ENCODE measurements at places on chromosomes 2 and 18.
A peak's percentile ranks its signal among the peaks of the same experiment; 100 is the strongest.

DNA sequence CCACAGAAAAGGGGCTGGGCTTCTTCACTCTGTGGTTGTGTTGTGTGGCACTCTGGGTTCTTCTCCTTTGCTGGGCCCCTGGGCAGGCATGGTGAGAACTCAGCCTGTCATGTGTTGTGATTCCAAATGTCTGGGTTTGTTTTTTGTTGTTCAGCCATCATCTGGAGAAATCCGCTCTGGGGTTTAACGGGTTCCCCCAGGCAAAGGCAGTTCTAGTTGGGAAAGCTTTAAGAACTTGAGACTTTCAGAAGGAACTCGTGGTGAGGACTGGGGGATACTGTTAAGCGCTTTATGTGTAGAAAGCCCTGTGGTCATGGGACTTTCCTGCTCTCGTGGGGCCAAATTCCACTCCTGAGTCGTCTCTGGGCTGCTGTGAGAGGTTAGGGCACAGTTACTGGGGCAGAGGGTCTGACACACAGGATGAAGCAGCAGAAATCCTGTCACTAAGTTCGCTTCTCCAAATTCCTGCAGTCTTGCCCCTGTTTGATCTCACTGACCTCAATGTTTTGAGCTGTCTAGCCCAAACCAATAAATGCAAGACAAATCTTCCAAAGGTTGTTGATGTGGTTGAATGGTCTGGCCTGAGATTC lies 87.7 kb downstream of the RAPGEF4 start:
- DNase-seq: no peak

DNA sequence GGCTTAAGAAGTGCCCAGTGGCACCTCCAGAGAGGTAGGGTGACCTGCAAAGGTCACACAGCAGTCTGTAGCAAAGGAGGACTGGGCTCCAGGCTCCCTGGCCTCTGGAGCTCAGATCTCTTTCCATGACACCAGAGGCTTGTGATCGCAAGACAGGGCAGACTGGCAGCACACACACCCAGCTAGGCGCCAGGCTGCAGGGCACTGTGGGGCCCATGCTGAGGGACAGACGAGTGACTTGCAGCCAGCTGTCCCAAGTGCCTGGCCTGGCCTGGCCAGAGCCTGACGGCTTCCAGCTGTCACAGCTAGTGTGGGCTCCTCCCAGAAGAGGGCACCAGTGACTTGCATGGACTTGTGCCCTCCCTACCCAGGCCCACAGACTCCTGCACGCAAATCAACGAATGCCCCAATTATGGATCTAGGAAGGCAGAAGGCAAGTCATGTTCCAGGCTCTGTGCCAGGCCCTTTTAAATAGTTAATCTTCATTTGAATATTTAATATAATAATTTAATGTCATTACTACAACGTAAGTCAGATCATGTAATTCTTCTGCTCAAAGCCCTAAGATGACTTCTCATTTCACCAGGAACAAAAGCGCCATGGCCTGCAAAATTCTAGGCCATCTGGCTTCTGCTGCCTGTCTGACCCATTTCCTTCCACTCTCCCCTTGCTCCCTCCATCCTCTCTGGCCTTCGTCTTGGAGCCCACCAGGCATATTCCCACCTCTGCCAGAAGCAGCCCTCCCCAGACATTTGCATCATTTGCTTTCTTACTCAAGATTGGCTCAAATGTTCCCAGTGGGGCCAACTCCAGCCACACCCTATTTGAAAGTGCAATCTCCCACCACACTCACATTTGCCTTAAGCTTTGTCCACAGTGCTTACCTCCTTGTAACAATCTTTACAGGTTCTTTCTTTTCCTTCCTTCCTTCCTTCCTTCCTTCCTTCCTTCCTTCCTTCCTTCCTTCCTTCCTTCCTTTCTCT lies 3.7 kb upstream of the SPEG start:
- peak; percentile 55 for DNase-seq

DNA sequence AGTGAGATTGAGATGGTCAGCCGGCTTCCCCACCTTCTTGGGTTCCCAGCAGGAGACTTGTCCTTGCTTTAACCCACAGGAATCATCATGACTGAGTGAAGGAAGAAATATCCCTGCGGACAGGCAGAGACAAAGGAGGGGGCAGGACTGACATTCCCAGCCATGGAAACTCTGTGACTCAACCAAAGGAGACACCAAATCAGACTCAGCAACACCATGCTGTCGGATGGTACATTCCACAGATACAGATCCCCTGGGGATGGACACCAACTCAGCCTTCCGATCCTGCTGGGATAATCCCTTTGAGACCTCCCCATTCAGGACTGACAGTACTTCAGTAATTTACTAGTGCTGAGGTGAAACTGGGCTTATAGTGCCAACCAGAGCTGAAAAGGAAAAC lies 518.3 kb downstream of the XIRP2 start:
- no peak for DNase-seq

- DNase-seq: no peak
Measured at GRCh38 chr2:75458201-75458600, 102.5 kb downstream of the EVA1A start.

GRCh38 chr2:223841436-223842190 lies 4.2 kb upstream of the AP1S3 start:
- DNase-seq: no peak

DNA sequence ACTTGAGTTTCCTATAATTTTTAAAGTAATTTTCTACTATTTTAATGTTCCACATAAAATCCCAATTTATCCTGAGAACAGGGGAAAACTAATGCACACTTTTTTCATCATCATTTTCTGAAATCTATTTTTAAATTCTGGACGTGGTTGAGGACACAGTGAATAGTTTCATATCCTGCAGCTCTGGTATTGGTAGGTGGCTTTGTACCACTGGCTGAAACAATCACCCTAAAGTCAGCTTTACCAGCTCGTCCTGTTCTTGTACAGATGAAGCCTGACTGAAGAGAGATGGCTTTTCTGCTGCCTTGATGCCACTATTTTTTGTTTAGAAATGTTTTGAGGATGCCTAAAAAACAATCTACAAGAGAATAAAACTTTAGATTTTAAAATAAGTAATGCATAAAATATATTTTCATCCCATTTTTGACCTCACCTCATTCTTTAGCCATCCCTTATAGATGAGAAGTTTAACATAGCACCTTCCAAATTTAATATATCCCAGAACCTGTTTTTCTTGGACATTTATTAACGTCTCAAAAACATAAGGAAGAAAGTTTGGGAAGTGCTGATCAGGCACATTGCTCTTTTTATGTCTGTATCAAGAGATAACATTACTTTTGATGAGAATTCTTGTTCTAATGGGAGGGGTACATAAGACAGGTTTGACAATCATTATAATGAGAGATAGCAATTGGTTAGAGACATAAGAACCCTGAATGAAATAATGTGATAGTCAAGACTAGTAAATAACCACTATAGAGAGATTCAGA lies 80.9 kb downstream of the GALNT1 start:
- DNase-seq: no peak

DNA sequence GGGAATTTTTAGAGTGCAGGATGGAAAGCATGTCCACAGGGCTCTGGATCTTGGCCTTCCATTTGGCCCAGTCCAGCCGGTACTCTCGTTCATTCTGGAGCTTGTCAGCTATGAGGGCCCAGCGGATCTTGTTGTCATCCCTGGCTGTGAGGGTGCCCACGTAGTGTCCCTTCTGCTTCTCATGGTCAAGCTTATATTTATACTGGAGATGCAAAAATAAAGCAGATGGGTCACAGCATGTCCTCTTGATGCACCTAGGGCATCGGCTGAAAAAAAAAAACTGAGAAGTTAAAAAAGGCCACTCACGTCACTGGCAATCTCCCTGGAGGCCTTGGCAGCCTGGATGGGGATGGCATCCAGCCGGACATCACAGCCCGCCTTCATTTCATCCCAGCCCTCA lies 160.5 kb downstream of the RIF1 start:
- peak; percentile 27 for DNase-seq

GRCh38 chr18:55069497-55069896 lies 110.2 kb upstream of the CCDC68 start:
- DNase-seq: no peak

- DNase-seq: no peak
Measured at GRCh38 chr2:104901037-104901881, 47.3 kb downstream of the POU3F3 start.

DNA sequence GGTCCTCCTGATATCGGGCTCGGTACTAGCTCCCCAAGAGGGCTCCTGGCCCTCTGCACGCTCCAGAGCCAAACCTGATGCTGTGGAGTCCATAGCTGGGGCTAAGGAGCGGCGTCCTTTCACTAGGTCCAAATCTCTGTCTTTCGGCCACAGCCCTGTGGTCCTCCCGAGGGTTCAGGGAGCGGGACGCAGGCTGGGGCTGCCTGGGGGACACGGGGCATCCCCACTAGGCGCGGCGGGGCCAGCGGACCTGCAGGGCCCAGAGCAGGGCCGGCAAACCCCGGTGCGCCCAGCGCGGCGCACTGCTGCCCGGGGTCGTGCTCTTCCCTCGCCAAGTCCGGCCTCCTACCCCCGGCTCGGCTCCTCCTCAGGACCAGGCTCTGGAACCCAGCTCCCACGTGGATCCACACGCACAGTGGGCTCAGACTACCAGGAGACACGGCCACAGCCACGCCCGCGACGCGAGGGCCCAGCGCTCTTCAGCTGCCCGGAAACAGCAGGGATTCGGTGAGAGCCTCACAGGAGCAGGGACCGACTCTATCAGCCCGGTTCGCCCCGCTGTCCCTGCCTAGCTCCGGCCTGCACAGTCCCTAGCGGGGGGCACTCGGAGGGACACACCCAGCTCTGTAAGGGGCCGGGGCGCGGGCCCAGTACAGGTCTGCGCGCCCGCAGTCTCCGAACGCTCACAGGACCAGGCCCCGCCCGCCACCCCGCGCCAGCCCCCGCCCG lies 593 bp downstream of the ZNF514 start:
- peak; percentile 62 for DNase-seq

DNA sequence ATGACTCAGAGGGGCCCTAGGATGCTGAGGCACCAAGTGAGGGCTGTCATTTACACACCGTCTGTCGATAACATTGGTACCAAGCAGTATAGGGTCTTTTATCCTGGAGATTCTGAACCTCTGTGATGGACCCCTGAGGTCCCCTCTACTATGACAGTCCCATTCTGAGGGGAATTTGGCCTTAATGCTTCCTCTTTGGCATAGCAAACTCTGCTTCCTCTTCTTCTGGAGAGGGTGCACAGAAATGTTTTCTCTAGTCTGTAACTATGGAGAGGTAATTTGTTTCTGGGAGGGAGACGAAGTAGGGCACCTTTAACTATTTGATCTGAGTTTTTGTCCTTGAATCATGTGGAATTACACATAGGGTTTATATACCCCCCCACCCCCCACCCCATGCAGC lies 44.8 kb downstream of the INPP4A start:
- DNase-seq: no peak

DNA sequence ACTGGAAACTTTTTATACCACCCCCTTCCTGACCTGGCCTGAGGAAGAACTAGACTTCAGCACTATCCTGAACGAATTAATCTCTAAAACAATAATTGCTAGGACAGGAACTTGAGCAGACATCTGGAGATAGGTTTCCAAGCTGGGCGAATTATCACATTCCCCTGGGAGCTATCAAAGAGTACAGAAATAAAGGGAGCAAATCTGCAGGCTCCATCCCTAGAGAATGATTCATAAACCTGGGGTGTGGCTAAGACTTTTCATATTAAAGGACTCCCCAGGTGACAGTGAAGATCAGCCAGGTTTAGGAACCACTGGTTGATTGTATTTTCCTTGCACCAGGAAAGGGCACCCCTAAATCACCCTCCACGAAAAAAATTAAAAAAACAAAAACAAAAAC lies 105.6 kb upstream of the NOL4 start:
- DNase-seq: no peak

DNA sequence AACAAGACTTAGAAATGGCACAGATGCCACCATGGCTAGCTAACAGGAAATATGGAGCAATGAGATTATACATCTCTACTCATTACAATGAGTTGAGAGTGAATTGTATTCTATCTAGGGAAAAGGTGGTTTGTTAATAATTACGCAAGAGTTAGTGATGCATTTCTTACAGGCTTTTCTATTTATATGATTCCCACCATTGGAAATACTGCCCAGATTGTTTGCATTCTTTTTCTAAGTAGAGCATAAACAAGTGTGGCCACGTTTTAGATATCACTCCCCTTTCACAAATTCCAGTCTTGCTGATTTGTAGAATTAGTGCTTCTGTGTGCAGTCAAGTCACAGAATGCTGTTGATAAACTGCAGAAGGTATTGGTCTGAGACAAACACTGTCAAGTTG lies 56.6 kb downstream of the ZNF804A start:
- DNase-seq: no peak

- no peak for DNase-seq
Measured at GRCh38 chr2:86764661-86765309, 25.9 kb downstream of the CD8A start.
